ENCODE measurements at places on chromosomes 6 and 20.

- DNase-seq: no peak
These were observed 83.1 kb downstream of the KCNB1 start for GRCh38 chr20:49399329-49399728.

DNA sequence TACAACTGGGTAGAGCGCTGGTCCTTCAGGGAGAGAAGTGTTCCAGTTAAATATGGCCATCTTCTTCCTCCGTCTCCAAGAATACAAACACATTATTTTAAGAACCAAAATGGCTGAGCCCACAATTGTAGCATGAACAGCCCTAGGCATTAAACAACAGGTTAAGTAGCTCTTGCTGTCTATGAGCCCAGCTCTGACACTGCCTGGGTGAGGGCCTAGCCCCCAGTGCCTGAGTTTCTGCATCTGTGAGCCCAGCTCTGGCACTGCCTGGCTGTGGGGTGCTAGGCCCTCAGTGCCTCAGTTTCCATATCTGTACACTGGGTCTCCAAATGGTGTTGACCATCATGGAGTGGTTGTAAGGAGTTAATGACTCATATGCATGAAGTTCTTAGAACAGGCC lies 24.8 kb upstream of the DACT2 start:
- DNase-seq: no peak

DNA sequence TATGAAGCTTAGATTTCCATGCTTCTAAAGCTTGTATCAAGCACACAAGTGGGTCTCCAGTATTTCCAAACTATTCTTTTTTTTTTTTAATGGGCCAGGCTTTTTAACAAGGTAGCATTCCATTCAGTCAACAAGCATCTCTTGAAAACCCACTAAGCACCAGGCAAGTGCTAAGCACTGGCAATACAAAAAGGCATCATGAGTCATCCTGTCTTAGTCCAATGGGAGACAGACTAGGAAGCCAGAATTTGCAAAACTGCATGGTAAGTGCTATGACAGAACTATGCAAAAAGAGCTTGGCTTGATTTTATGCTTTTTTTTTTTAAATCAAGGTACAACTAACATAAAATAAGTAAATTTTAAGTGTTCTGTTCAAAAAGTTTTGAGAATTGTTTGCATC lies 109.3 kb upstream of the DST start:
- DNase-seq: no peak

GRCh38 chr20:46507760-46508407 lies 5.5 kb downstream of the ZNF334 start:
- no peak for DNase-seq

GRCh38 chr6:81842254-81842653 lies 89.8 kb upstream of the TENT5A start:
- DNase-seq: no peak

- DNase-seq: no peak
These were observed 79.0 kb downstream of the ANKEF1 start for GRCh38 chr20:10113746-10114145.

DNA sequence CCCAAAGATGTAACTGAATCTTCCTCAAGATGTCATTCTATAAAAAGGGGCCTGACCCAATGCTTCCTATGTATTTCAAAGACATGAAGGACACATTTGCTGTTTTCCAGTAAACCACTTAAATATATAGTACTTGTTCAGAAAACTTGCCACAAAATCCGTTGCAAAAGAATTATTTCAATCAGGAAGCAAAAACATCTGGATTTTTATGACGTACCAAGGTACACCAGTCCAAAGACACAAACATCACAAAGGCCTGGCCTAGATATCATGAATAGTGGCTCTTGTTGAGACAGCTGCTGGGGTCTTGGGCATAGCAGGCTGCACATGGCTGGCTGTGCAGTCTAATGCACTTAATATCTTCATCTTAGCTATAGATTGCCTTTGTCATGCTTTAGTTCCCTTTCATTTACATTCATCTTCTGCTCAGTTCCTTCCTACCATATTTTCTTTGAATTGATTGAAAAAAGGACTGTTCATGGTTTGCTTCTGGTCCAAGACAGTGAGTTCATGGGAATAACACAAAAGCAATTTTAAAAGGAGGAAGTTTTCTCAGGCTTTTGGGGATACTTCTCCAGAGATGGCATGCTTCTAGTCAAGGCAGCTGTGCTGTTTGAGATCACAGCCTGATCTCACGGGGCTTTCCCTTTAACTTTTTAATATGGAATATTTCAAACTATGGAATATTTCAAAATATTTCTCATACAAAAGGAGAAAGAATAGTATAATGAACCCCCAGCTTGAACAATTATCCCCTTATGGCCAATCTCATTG lies 44.5 kb downstream of the MYLIP start:
- no peak for DNase-seq

DNA sequence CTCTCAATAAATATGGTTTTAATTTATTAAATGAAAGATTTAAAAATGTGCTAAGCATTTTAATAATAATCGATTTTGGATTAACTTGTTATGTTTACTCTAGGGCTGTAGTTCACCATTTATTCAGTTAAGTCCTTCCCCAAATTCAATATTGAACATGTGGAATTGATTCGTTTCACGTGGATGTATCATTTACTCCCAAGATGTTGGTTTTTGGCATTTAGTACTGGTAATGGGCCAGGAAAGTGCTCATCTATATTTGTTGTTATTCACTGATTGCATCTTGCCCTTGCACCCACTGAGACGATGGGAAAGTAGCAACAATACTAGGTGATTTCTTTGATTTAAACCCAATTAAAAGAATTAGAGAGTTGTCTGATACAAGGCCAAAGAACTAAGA lies 97.1 kb downstream of the ESR1 start:
- no peak for DNase-seq

DNA sequence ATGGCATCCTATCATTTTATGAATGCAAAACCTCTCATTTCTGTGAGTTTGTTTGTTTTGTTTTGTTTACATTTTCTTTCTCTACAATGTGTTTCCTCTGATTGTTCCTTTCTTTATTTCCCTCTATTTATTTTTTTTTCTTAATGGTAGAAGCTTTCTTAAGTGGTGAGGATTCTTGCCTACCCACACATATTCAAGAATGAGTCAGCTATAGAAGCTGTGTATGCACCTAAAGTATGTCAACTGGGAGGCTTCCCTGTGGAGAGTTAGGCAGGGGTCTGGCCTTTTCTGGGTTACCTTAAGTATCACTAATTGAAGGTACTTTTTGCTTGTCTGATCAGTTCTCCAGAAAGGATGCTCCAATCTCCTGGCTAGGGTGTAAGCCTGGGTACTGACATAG lies 354.0 kb downstream of the ESR1 start:
- DNase-seq: no peak

- DNase-seq: no peak
These were observed 4.5 kb downstream of the KIAA1755 start for GRCh38 chr20:38256021-38256420.

DNA sequence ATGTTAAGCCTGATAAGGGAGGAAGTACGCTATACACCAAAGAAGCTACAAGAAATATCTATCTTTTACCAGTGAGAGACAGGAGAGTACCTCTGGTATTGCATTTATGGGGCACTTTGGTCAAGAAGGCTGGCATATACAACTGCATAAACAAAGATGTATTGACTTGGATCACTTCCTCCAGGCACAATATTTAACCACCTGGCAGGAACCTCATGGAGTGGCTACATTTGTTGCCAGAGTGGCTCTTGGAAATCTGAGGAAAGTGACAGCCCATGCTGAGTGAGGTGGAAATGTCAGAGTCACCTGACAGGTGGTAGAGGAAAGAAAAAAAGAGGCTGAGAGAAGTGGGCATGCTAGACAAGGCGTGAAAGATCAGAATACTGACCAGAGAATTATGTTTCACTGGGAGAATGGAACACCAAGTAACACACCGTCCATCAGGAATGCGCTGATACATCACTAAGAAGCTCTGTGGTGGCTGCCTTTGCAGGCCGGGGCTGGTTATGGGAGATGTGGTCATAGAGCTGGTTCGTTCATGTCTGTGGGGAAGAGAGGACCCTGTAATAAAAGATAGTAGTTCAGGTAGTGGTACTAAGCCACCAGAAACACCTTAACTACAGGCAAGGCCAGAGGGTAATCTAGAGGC lies 61.4 kb upstream of the UFL1 start:
- DNase-seq: no peak

DNA sequence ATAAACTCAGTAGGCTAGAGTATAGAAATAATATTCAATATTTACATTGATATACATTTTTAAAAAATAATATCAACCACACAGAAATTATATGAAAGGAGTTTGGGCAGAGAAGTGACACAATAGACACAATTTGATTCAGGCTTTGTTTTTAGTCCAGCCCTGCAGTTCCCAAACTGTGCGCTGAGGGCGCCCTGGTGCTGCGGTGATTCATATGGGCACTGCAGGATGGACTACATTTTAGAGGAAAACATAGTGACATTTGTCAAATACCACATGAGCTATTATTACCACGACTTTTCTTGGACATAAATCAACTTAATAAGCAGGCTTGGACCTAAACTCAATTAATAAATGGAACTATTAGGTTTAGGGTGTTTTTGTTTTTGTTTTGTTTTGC lies 364.3 kb upstream of the ID4 start:
- DNase-seq: no peak

GRCh38 chr6:154773610-154774089 lies 40.4 kb downstream of the SCAF8 start:
- no peak for DNase-seq

DNA sequence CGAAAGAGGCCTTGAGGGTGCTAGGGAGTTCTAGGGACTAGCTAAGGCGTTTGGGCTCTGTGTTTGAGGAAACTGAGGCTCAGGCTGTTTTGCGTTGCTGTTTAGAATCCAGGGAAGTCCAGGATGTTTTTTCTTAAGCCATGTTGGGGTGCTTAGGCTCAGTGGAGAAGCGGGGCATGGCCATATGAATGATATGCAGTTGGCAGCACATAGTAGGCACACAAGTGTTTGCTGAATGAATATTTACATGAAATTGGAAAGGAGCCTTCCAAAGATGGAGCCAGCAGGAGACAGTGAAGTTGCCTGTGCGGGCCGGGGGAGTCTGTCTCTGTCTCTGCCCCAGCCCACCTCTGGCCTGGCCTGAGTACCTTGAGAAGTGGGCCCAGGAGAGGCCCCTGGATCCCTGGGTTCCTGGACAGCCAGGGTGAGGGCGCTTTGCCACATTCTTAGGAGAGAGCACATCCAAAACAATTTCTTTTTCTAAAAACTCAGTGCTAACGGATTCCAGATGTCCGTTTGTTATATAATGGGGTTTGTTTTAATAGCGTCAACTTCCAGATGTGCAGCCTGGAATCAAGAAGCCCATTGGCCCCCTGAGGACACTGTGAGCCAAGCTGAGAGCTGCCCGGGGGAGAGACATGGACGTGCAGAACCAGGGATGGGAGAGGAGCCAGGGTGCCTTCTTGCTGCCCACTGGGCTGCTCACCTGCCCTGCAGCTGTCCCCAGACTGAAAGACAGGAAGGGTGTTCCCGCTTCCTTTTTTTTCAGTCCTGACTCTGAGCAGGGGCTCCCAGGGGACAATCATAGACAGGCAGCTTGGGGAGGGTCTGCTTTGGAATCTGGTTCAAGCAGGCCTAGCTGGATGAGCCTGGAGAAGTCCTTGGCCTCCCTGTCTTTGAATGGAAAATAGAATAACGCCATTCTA lies 20.1 kb upstream of the EMILIN3 start:
- DNase-seq: no peak

- peak; percentile 67 for DNase-seq
These were observed at the start of gene ANKEF1 for GRCh38 chr20:10034717-10035571. Gene ANKEF1, plus strand, starts transcription at chr20:10034987. Its CDS starts 3,315 bp downstream, at chr20:10038302.

DNA sequence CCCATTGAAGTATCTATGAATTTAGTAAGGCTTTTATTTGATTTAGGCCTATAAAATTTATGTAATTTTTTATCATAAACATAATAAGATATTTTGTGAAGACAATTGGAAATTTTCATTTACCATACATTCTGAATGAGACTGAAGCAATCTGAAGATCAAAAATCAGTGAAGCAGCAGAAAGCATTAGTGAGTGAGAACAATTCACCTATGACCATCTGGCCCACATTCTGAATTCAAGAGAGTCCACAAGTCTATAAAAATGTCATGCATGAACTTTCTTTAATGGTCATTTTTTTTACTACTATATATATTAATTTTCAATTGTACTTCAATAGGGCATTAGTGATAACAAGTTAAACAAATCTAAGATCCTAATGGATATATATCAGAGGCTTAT lies 1026.6 kb upstream of the MAP3K7 start:
- no peak for DNase-seq

DNA sequence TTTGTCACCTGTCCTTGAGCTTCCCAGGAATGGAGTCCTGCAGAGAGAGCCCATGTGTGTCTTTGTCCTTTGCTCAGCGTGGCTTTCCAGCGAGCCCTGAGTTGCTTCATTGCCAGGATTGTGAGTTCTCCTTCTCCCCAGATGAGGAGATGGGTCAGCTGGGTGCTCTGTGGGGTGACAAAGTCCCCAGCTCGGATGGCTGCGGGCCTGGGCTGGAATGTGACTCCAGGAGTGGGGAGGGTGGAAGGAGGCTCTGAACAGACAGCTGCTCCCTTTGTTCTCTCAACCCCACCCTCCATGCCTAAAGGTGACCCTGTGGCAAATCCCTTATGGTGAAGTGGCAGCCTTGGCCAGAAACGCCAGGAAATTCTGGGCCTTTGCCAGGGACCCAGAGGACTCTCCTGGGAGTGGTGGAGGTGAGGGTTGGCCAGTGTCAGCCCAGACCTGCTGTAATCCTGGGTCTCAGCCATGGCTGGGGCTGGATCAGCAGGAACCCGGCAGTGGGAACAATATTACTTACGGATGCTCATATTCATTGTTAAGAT lies 44.4 kb upstream of the CST5 start:
- no peak for DNase-seq

- DNase-seq: no peak
These were observed 43.9 kb upstream of the FABP7 start for GRCh38 chr6:122735582-122735981.

DNA sequence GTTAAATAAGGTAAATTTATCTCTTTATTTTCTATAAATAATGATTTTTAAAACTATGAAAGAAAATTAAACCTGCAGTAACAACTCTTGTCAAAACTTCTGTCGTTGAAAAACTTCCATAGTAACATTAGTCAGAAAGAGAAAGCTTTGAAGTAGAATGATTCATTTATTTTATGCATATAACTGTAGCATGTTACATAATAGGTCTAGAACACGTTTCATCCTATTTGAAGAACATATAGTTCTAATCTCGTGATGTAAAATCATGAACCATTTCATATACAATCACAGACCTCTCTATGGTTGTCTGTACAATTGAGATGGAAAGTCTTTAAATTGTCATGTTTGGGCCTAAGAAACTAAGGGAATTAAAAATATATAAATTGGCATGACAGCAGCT lies 61.3 kb upstream of the MYLIP start:
- no peak for DNase-seq

Measured in T-helper 9 cell (primary cell).